ENCODE measurements at places on chromosomes 16 and 17.

DNA sequence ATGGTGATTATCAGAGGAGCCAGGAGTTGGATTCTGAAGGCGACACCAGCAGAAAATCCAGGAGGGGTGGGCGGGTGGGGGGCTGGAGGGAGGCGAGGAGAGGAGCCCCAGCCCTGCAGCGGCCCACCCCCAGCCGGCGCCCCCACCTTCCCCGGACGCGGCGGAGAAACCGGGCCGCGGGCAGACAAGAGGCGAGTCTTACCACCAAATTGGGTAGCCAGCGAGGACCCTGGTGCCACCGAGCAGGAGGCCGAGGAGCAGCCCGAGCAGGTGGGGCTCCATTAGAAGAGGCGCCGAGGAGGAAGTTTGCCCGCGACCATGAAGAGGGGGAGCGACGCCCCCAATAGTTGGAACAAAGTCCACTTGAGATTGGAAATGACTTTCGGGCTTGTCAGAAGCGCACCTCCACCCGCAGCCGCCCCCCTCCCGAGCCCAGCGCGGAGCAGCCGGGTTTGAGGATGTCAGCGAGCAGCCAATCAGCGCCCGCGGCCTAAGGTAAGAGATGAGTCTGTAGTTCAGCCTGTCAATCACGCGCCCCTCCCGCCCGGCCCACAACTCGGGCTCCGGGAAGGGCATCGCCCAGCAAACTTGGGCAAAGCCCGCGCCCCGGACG is at the start of gene WNT3:
WNT3 (minus strand) TSS at position 377 of the 613 bp plus-strand sequence; CDS start at position 282, 95 bp downstream.
- DNase-seq, result no peak

DNA sequence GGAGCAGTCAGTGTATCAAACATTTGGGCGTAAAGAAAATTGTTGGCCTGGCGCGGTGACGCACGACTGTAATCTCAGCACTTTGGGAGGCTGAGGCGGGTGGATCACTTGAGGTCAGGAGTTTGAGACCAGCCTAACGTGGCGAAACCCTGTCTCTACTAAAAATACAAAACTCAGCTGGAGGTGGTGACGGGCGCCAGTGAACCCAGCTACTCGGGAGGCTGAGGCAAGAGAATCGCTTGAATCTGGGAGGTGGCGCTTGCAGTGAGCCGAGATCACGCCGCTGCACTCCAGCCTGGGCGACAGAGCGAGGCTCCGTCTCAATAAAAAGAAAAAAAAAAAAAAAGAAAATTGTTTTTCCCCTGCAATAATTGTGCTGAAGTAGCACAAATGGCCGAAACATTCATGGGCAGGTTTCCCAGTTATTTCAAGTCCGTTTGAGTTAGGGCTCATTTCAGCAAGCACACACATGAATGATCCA is 1.4 kb downstream of the GCSH start:
- DNase-seq, result no peak

DNA sequence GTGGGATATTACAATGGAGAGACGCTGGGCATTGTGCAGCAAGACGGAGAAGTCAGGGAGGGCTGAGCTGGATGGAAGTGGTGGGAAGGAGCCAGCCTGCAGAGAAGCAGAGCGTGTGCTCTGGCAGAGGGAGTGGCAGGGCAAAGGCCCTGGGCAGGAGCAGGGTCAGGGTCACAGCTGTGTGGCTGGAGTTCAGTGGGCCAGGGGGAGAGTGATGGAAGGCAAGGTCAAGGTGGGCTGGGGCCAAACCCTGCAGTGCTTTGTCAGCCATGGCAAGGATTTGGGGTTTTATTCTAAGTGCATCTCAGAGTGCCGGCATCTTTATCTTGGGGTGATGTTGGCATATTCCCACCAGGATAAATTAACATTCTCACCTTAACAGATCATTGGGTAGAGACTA is 31.9 kb upstream of the C16orf78 start:
- no peak for DNase-seq

DNA sequence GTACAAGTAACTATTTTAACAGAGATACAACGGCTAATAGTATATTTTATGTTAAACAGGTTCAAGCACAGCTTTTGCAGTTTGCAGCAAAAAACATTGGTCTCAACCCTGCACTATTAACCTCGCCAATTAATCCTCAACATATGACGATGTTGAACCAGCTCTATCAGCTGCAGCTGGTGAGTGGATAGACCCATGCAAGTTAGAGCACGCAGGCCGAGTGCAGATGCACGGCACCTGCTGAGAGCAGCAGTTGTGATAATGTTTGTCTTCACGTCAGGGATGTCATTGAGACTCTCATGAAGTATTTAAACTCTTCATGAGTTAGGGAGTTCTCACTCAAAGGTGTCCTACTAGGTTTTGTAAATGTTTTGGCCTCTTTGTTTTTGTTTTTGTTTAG is 45.6 kb downstream of the TMC6 start:
- no peak for DNase-seq

GRCh38 chr17:55463600-55463999 is 42.0 kb upstream of the MMD start:
- no peak for DNase-seq

- no peak for DNase-seq
Measured at GRCh38 chr16:9389543-9390207, 298.2 kb downstream of the HAPSTR1 start.

GRCh38 chr17:58002973-58003372 is 4.1 kb downstream of the SRSF1 start:
- DNase-seq, result no peak

- no peak for DNase-seq
Measured at GRCh38 chr17:50559674-50560184, 786 bp upstream of the CACNA1G start.

DNA sequence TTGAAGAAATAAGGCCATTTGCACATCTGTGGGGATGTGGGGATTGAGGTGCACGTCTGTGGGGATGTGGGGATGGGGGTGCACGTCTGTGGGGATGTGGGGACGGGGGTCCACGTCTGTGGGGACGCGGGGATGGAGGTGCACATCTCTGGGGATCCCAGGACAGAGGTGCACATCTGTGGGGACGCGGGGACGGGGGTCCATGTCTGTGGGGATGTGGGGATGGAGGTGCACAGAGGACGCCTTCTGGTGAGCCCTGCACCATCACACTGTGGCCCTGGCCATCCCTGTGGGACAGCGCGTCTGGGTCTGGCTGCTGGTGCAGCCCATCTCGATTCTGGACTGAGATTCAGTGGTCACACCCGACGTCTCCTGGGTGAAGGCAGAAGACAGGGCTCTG is 161.4 kb downstream of the LAT start:
- no peak for DNase-seq

GRCh38 chr16:57264950-57265371 is 19.5 kb downstream of the PLLP start:
- DNase-seq, result no peak

- no peak for DNase-seq
Measured at GRCh38 chr16:56470232-56470631, 18.9 kb downstream of the OGFOD1 start.

DNA sequence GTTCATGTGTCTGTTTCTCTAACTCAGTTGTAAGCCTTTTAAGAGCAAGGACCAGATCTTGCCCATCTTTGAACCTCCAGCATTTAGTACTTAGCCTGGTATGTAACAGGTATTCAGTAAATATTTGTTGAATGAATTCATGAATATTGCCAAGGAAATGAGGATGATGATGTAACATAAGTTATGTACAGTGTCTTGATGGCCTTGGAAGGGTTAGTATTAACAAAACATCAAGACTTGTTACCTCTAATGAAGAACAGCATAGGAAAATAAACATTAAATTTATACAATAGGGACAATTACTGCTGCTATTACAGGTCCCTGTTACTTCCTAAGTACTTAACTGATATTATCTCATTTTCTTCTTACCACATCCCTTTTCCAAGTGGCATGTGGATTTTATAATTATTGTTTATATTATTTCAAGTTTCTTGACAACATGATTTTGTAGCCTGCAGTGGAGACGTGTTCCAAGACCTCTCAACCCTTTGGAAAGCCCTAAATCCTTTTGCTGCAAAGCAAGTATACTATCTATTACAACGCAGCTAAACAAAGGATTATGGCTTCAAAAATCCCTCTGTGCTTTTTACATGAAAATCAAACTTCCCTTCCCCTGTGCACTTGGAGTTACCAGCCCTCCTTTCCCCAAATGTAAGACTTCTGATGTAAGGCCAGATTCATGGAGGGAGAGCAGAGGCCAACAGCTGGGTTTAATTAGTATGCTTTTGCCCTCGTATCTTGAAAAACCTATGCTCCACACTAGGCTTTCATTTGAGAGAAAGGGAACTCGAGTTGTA is 77.4 kb upstream of the SMIM36 start:
- no peak for DNase-seq

- no peak for DNase-seq
Measured at GRCh38 chr17:56110463-56111135, 42.7 kb upstream of the ANKFN1 start.

GRCh38 chr16:68009157-68009735 is 6.5 kb downstream of the DPEP2NB start:
- DNase-seq, result no peak

- DNase-seq, result no peak
Measured at GRCh38 chr17:18246880-18247612, 11.5 kb downstream of the FLII start.

DNA sequence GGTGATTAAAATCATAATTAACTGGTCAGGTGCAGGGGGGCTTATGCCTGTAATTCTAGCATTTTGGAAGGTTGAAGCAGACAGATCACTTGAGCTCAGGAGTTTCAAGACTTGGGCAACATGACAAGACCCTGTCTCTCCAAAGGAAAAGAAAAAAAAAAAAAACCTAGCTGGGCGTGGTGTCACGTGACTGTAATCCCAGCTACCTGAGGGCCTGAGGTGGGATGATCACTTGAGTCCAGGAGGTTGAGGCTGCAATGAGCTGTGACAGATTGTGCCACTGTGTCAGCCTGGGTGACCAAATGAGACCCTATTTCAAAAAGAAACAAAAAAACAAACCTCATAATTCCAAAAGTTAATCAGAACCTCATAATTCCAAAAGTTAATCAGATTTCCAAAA is 505.5 kb downstream of the CDH8 start:
- DNase-seq, result no peak

- no peak for DNase-seq
Measured at GRCh38 chr16:22071331-22071910, 20.9 kb upstream of the VWA3A start.

DNA sequence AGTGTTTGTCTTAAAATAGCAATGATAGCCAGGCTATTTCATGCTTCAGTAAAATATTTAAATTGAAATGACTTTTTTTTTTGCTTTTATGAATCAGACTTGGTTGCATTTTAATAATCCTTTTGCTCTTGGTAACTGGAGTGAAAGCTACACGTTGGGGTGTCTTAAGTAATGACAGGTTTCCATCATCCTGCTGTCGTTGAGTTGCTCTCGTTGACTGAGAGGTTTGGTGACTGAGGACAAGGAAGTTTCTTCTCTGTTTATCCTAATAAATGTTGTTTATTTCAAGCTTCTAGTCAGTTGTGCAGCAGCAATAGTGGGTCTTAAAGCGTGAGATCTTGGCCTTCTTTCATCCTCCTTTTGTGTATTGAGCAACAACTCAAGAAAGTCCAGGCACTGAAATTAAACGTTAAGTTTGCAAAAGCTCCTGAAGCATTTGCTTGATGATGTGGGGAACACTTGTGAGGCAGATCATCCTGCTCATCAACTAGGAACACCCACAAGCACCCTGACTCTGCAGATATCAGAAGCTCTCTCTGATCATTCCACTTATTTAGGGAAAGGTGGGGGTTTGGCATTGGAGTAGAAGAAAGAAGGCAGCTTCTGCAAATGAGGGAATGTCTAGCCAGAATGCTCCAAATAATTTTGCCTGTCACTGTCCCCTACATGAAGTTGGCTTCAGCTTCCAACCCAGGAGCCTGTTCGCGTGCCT is 179.1 kb downstream of the RBFOX1 start:
- DNase-seq, result no peak

- DNase-seq, result no peak
Measured at GRCh38 chr16:87380403-87380802, 3.2 kb downstream of the FBXO31 start.

DNA sequence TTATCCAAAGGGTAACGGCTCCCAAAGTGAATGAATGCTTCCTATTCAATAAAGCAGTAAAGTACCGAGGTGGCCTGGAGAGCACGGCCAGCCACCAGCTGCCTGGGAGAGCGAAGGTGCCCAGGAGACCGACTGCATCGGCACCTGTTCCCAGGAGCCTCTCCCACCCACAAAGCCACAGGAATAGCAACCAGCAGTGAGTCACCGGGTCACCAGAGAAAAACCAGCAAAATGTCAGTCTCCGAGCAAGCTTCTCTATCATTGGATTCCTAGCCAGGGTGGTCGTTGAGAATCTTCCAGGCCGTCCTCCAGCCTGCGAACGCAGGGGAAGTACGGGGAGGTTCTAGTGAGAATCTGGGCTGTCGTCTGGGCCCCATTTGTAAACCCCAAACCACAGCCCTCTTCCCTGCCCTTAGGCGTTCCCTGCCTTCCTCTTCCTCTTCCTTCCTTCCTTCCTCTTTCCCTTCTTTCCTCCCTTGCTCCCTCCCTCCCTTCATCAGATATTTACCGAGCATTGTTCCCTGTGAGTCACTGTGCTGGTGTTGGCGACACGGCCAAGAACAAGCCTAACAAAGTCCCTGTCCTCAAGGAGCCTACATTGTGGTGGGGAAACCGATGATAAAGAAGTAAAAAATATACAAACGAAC is 114.6 kb downstream of the SLC39A11 start:
- no peak for DNase-seq

DNA sequence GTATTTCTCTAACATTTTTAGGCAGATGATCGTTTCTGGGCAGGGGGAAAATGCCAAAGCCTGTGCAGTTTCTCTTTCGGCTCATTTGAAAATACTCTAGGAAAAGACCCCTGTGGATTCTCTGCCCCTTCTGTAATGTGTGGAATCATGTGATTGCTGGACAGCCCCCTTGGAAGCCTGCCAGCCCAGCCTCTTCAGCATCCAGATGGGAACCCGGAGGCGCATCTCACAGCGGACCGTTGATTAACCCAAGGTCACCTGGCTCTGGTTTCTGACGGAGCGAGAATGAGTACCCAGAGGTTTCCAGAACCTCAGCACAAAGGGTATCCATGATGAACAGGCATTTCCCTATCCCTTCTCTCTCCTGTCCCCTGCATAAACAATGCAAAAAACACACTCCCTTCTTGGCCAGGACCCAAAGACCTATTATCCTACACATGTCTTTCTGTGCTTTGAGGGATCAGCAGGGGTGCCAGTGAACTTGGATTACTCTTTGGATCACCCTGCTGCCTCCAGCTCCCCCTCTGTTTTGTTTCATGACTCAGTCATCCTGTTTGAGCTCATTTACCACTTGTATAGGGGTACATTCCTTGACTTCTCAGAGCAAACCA is 957.1 kb upstream of the RBFOX1 start:
- no peak for DNase-seq

- no peak for DNase-seq
Measured at GRCh38 chr17:3892095-3892998, 506 bp downstream of the CAMKK1 start.

DNA sequence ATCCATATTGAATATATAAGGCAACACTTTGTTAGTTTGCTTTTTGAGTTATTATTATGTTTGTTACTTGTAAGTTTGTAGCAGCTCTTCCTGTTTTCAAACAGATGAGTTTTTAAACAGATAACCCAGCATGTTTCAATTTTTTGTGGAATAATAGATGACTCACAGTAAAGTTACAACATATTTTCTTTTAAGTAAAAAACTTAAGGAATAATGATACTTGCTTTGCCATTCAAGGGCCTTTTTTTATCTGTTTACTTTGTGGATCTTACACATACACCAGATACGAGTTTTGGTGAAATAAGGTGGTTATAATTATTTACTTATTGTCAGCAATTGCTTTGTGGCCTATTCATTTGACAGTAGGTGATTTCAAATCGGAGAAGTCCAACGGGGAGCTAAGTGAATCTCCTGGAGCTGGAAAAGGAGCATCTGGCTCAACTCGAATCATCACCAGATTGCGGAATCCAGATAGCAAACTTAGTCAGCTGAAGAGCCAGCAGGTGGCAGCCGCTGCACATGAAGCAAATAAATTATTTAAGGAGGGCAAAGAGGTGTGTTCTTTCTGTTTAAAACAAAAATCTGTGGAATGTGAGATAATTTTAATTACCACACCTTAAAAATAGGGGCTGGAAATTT is 66.3 kb downstream of the BPTF start:
- peak; percentile 6 for DNase-seq

All from epithelial cell of proximal tubule (primary cell).